ENCODE measurements at places on chromosomes 2 and 18.
A peak's percentile ranks its signal among the peaks of the same experiment; 100 is the strongest.

DNA sequence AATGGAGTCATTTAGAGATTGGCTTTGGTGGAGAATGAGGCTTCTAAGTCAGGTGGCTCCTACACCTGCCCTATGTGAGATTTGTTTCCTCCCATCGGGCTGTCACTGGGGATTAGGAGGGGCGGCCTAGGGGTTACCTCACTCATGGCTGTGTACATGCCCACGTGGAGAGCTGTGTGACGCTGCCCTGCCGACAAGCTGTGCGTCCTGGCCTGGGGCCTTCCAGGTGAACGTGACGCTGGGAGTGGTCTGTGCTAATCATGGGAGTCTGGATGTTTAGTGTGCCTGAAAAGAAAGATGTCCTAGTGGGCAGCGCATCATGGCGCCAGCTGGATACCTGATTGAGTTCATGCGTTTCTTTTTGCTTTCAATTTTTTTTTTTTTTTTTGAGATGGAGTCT is 14.0 kb downstream of the ASB1 start:
- no peak for DNase-seq

DNA sequence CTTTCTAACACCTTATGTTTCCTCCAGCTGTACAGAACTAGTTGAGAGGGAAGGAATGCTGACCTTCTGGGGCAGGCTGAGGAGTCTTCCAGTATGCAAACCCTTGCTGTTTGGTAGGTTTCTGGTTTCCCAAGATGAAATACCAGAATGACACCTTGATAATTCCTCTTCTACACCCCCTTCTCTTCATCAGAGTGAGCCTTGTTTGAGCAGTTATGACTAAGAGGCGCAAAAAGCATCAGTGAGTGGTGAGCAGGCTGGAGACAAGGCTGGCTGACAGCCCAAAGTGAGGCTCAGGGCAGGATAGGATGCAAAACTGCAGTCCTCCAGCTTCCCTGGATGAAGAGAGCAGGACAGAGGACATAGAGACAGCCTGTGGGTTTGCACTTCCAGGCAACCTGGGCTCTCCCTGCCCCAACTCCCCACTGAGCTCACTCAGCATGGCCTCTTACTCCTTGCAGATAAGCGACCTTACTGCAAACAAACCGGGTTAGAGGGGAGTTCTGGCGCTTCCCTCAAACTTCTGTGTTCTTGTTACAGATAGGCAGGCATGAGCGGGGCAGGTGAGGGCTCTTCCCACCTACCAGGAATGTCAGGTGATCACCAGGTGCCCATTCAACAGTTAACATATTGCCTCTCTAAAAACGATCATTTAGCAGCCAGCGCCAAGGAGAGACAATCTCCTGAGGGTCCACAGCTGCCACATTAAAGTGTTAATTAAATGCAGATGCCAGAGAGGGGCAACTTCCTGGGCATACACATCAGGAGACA is 5.4 kb downstream of the MPPE1 start:
- no peak for DNase-seq

DNA sequence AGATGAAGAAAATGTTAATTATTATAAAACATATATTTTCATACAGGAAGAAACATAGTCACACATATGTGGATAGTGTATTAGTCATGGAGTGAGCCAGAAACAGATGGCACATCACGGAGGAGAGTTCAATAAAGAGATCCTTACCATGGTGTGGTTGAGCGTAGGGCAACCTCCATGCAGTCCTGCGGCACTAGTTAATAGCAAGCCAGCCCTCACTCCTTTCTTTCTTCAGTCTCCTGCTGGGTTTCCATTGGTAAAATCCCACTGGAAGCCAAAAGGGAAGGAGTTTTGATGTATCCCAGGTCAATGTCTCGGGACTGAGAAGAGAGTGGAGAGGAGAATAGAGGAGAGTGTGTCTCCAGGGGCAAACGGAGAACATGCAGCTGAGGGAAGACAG is 328.1 kb downstream of the NR4A2 start:
- DNase-seq: no peak

GRCh38 chr2:54550547-54550946 is 94.4 kb downstream of the SPTBN1 start:
- DNase-seq: no peak

DNA sequence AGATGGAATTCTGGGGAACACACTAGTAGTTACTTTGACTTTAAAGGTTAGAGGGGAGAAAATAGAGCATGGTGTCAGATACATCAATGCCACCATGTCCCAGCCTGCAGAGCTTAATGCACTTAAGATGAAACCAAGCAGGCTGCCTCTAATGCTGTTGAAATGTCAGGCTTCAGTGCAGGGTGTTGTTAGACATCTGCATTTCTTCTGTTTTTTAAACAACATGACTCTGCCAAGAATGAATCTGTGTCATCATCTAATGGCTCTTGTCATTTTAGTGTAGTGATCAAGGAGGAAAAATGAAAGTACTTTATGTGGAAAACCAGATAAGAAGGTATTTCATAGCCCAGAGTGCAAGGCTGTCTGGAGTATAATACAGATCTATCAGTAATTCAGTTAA is 29.9 kb downstream of the LYPD1 start:
- DNase-seq: no peak

- DNase-seq: no peak
Observed at GRCh38 chr2:80086831-80087230, 217.7 kb downstream of the LRRTM1 start.

DNA sequence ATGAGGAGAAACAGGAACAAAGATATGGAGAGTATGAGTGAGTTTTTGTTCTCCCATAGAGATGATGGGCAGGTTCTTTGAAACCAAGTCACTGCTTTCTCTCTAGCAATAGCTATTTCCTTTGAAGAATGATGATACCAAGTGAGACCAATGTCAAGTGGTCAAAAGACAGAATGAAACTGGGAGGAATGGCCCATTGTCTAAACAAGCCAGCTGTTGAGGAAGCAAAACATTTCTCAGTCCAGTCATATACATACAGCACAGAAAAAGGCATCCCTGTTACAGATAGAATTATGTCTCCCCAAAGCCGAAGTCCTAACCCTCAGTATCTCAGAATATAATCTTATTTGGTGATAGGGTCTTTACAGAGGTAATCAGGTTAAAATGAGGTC is 66.1 kb upstream of the EPC2 start:
- no peak for DNase-seq

GRCh38 chr2:68796295-68796905 is 61.8 kb downstream of the ARHGAP25 start:
- no peak for DNase-seq

DNA sequence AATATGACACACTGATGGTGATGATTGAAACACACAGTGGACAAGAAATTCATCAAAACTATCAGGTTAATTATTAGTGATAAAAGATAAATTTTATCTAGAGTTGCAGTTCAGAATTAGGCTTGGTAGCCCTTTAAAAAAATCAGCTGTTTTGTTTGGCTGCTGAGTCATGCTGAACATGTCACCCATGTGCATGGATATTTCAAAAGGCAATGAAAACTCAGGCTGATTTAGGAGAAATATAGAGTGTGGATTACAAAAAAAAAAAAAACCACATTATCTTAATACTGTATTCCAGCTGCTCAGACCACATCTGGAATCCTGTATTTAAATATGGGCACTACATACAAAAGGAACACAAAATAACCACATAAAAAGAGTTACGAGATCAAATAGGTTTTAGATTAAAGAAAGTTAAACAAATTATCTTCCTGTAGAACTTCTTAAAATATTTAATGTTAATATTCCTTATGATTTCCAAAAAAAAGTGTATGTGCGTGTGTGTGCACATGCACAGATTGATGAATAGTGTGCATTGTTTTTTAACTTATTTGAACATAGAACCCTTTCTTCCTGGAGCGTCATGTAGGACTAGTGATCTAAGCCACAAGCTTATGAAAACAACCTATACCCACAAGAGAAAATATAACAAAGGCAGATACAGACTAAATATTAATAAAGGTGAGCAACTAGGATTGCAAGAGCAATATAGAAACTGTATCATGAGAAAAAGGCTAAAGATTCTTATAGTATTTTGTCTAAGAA is 186.2 kb downstream of the STK39 start:
- no peak for DNase-seq

DNA sequence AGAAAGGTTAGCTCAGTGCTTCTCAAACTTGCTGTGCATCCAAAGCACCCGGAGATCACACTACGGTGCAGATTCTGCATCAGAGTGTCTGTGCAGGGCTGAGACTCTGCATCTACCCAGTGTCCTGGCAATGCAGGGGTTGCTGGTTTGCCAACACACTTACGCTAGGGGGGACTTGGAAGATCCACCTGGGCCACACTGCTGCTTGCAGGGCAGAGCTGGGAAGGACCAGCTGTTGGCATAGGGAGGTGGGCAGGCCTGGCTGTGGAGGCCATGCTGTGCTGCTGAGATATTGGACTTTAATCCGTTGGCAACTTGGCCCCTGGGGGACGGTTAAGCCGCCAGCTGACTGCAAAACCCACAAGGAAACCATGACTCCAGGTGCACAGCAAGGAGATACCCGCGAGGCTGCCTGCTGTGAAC is 397.6 kb upstream of the HS6ST1 start:
- no peak for DNase-seq

DNA sequence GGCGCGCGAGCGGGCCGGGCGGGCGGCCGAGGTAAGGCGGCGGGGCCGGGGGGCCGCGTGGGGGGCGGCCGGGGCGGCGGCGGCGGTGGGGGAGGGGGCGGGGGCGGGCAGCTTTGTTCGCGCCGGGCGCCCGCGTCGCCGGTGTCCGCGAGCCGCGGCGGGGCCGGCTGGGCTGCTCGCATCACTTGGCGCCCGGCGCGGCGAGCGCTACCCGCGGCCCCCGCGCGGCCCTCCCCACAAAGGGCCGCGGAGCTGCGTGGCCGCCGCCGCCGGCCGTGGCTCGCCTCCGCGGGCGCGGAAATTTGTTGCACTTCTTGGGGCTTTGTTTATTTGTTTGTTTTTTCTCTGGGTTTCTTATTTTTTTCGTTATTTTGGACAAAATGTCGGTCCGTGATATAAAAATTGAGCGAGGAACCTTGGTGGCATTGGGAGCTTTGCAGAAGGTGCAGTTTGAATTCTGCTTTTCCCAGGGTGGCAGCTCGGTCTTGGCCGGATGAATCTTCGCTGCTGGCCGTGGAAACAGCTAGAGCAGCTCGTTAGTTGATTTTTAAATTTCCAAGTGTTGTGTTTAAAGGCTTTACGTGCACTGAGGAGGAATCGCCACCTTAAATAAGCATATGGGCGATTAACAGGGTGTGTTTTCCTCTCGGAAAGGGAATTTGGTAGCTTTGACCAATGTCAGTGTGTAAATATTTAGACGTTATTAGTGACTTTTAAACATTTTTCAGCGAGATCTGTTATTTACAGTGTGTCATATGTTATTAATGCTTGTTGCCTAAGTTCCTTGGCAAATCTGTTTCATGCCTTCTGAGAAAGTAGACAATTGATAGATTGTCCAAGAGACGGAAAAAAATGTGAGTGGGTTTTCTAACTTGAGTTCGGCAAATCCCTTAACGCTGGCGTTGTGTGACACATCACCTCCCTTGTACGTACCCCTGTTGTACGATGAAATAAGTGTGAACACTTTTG is 822 bp downstream of the UBE2E3 start:
- peak; percentile 41 for DNase-seq

- peak; percentile 74 for DNase-seq
Observed at GRCh38 chr2:234091432-234091879, 41.0 kb downstream of the SPP2 start.

GRCh38 chr2:109674894-109675534 is 60.9 kb downstream of the SOWAHC start:
- no peak for DNase-seq

- no peak for DNase-seq
Observed at GRCh38 chr2:62283147-62283546, 87.2 kb downstream of the B3GNT2 start.

DNA sequence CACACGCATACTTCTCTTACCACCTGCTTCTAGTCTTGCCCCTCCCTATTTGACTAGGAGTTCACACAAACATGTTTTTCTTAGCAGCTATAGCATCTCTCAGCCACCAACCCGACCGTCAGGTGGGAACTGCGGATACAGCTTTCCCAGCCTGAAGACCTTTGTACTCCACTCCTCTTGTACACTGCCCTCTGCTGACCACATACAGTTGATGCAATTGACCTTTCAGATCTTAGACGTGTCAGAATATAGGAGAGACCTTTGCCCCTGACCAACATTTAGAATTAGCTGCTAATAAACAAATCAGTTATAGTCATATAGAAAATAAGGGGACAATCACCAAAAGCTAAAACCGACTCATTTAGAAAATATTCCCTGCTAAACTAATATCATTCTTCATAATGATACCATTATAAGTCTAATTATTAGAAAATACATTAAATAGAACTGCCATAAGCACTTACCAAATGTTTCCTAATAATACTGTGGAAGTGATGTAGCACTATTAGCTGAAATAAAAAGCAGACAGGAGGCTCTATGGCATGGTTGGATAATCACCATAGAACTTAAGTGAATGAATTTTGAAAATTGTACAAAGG is 208.4 kb downstream of the RAD51AP2 start:
- peak; percentile 65 for DNase-seq

- DNase-seq: no peak
Observed at GRCh38 chr2:187642498-187642897, 88.3 kb upstream of the TFPI start.

- DNase-seq: peak; percentile 75
Observed at GRCh38 chr2:233430081-233430480, 75.8 kb downstream of the DGKD start.

- DNase-seq: no peak
Observed at GRCh38 chr2:105592288-105592687, 152.4 kb upstream of the NCK2 start.

DNA sequence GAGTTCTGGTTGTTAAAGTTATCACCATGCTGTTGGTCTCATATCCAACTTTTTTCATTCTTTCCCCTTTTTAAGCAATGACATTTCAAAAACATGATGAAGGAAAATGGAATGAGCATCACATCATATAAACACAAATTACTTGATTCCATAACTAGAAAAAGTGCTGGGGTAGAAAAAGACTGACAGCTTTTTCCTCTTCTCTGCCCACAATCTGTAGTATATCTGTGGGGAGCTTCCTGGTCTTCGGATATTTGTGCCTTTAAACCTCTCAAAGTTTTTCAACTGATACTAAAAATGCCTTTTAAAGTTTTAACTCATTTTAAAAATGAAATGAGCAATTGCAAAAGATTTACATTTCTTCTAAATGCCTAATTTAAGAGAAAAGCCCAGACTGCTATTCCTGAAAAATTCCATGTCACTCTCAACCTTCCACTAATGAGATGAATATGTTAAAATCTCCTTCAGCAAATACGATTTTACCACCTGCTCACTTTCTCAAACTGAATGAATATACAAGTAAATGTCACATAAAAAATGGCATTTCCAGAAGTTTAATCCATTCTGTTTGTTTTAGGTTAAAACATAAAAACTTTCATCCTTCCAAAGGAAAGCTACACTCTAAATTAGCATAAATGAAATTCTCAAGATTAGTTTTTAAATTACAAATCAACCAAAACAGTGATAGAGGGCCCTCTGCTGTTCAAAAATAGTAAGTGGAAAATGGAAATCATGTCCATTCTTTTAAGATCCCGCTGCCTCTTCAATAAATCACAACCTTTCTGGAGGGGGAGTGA is 2.1 kb downstream of the DNAH7 start:
- DNase-seq: no peak

DNA sequence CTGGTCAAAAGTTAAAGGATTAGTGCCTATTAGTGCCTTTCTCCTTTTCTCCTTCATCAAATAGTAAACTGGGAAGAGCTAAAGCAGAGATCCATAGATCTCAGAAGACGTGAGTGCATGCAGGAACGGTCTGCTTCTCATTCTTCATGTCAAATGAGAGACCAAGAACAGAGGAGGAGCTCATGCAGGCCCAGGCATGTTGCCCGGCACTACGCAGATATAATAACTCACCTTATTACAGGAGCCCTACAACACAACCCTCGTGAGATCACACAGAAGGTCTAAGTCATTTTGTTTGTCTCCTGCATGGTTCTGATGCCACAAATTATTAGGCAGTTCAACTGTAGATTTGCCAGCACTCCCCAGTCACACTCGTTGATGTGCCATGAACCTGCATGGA is 71.8 kb downstream of the CMPK2 start:
- no peak for DNase-seq
